ENCODE measurements at places on chromosomes 2 and 18. TPM values are rescaled to one million over a fixed set of nuclear protein-coding genes. Genes with fewer than 3 reads are reported as not detected.

EIF2AK3 gene
- total RNA-seq: 8.4 TPM

NPHP1 gene
- total RNA-seq: 1.8 TPM

GRCh38 chr18:63271881-63272299 is 47.7 kb downstream of the BCL2 start:
- no peak for DNase-seq

DNA sequence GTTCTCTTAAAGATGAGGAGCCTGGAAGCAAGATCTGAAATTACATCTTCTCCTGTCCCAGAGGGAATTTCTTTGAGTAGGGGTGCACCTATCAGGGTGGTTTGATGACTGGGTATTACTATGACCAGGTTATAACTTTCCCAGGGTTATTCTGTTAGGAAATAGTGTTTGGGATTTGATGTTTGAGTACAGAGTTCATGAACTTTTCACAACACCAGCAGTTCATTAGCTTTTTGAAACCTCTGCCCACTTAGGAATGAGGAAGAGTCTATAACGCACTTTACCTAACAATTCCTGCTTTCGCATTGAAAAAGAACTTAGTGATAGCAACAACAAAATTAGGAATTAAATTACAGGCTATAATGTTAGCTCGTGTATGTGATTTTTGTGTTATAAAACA is 58.6 kb downstream of the ALMS1 start:
- no peak for DNase-seq

DNA sequence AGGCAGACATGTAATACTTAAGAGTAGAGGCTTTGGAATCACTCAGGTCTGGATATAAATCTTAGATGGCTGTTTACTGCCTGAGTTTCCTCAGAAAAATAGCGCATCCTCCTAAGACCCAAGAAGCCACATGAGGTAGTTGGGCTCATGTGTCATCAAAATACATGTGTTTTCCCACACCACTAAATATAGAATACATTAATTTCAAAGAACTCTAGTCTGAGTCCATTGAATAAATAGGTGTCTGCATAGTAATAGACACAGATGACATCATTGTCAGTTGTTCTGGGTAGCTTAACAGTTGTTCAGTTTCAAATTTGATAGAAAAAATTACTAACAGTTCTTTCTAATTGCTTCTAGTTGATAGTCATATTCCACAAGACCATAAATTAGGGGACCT is 9.6 kb downstream of the PPP1R1C start:
- DNase-seq: no peak

- no peak for DNase-seq
Observed at GRCh38 chr2:180478883-180479282, 471.8 kb upstream of the CWC22 start.

DNA sequence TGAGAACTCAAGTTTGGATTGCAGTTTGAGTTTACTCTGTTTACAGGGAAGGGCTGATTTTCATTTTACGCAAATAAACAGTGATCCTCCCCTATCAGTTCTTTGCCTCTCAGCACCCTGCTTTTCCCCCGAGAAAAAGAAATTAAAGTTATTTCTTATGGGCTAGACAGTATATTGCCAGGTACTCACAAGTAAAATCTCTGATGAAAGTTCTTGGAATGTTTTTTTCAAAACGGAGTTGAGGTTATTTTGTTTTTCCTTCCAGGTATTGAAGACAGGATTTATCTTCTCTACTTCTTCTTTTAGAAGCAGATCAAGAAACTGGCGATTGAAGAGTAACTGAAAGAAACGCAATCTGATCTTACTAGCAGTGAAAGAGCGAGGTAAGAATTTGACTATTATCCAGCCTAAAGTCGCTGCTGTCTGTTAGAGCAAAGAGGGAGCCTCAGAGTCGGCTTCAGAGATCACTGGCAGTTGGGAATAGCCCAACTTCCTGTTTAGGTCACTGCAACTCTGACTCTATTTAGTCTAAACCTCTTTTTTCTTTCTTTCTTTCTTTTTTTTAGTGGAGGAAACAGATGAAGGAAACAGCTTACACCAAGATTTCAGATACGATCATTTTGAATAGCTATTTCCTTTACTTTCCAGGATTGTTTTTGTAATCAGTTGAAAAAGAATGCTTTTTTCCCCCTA is at the start of gene TFPI:
TSS of gene TFPI (minus strand) at position 425 of the 693 bp plus-strand sequence. CDS start 50,667 bp downstream, outside the sequence.
- no peak for DNase-seq
